ENCODE measurements at places on chromosomes 7 and 10.
A peak's percentile ranks its signal among the peaks of the same experiment; 100 is the strongest.

- peak; percentile 48 for DNase-seq
Observed at GRCh38 chr10:84429926-84430520, 101.6 kb downstream of the CCSER2 start.

DNA sequence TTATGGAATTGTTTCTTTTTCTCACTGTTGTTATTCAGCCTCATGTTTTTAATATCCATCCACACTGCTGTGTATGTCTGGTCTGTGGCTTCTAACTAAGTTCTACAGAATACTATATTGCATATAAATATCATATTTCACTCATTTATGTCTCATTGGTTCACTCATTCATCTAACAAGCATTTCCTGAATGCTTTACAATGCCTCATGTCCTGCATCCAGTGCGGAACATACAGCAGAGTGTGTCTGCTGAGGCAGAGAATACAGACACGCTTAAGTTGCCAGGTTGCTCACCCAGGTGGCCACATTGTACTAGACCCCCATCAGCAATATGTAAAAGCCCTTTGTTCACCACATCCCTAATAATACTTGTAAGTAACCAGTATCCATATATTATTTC lies 111.8 kb upstream of the CNTNAP2 start:
- no peak for DNase-seq

DNA sequence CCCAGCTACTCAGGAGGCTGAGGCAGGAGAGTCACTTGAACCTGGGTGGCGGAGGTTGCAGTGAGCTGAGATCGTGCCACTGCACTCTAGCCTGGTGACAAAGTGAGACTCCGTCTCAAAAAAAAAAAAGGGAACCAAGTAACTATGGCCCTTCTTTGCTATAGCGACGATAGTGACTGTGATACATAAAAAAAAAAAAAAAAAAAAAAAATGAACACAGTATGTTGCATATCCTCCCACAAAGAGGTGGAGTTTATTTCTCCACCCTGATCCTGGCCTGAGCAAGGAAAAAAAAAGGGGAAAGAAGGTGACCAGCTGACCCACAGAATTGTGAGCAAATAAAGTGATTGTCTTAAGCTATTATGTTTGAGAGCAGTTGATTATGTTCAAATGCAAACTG lies 42.3 kb upstream of the STEAP1B start:
- DNase-seq: no peak

- no peak for DNase-seq
Observed at GRCh38 chr7:114790521-114790920, 131.4 kb upstream of the MDFIC start.

DNA sequence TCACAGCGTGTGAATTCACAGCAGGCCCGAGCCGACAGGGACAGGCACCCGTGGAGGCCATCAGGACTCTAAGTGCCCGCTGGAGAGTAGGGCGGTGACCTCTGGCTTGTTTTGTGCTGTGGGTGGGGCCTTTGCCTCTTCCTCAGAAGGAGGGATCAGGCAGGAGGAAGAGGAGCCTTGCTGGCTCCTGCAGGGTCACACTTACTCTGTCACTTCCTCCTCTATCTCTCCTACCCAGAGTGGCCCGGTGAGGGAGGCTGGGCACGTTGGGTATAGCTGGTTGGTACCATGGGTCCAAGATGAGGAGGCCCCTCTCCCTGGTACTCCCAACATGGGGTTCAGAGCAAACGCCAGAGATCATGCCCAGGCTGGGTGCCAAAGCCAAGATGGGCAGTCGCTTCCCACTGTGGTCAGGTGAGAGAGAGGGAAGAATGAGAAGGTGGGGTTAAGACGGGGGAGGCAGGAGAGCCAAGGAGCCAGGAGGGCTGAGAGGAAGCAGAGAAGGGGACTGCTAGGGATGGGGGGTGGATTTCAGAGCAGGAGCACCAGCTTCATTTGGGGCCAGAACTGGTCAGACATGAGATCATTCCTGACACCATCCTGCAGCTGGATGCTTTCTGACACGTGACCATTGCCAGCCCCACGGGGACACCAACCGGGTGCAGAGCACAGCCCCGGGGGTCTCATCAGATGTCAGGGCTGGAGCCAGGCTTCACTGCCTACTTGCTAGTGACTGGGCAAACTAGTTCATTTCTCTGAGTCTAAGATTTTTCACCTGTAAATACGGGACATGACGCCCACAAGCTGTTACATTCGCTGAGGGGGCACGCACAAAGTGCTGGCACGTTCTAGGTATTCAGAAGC lies 54.8 kb upstream of the CACUL1 start:
- no peak for DNase-seq

- no peak for DNase-seq
Observed at GRCh38 chr7:2666588-2667250, 21.3 kb upstream of the AMZ1 start.

- no peak for DNase-seq
Observed at GRCh38 chr10:17348011-17348500, 106.3 kb downstream of the ST8SIA6 start.

DNA sequence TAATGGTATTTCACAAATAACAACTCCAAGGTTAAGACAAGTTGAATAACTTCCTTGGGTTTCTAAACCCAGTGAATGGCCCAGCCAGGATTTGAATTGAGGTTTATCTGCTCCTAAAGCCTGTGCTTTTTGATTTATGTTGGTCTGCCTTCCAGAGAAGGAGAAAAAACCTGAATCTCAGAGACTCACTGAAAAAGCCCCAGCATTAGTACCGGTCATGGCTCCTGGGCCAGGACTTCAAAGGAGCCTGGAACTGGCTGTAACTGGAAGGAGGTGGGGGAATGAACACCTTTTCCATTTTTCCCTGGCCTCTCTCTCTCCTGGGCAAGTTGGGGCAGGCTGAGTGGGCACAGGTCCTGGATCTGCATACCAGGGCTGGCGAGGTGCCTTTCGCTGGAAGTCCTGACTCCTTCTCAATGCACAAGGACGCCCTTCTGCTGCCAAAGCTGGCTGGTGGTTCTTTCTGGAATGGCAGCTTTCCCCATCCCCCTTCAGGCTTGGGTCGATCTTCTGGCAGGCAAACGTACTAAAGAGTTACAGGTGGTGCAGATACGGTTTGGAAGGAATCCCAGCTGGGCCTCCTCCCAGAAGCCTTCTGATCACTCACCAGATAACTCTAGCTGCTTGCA lies 268.2 kb downstream of the PTEN start:
- no peak for DNase-seq

GRCh38 chr7:93739424-93739823 lies 151.1 kb downstream of the TFPI2 start:
- DNase-seq: no peak

DNA sequence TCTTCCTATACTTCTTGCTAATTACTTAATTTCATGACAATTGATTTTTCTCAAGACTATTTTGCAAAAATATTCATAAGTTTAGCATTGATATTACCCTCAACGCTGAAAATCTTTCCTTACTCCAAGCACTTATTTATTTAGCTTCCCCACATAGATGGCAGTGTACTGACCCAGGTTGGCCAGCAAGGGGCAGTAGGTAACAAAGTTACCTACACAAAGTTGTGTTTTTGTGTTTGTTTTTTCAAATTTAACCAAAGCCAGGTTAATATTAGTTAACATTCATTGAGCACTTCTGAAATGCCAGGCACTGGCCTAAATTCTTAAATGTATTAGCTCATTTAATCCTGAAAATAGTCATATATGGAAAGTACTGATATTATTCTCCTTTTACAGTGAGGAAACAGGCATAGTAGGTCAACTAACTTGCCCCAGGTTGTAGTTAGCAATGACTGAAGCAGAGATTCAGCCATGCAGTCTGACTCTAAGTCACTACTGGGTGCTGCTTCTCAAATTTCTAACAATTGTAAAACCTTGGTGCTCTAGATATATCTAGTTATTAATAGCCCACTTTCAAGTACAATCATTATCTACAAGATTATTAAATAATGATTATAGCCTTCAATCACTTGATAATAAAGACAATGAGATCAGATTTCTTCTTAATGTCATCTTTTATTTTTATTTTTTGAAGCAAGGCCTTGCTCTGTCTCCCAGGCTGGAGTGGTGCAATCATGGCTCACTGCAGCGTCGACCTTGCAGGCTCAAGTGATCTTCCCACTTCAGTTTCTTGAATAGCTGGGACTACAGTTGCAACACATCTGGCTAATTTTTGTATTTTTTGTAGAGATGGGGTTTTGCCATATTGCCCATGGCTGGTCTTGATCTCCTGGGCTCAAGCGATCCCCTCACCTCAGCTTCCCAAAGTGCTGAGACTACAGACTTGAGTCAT lies 5.8 kb upstream of the GGCT start:
- no peak for DNase-seq

GRCh38 chr10:47114680-47115186 lies 185.3 kb upstream of the GDF10 start:
- DNase-seq: no peak

DNA sequence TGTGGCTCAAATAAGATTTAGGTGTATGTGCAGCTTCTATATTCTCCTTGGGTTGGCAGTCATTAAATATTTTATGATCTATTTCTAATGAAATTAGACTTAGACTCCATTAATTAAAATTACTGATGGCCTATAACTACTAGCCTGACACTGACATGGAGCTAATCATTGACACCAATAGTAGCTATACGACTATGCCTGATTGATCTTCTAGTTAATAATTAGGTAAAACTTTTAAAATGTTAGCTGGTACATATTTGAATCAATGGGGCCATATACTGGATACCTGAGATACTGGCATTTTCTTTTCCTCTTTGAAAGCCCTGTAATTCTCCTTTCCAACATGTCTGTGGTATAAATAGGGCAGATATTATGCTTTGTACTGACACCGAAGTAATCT lies 14.4 kb downstream of the WEE2 start:
- no peak for DNase-seq

DNA sequence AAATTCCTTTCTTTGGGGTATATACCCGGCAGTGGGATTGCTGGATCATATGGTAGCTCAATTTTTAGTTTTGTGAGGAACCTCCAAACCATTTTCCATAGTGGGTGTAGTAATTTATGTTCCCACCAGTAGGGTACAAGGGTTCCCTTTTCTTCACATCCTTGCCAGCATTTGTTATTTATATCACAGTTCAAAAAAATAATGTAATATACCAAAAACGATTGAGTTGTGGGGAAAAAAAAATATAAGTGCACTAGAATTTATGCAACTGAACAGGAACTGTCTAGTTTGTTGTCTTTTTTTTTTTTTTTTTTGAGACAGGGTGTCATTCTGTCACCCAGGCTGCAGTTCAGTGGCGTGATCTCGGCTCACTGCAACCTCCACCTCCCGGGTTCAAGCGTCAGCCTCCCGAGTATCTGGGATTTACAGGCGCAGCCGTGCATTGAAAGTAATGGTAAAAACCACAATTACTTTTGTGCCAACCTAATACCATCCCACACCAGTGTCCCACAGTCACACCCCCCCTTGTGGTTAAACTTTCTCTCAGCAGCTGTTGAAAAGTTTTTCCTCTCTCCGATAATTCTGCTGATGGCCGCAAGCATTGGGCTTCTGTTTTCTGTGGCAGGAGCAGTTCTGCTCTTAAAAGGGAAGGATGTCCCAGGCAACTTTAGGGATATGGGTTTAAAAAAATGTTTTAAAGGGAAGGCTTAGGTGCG lies 6.8 kb upstream of the LAT2 start:
- DNase-seq: no peak

- no peak for DNase-seq
Observed at GRCh38 chr10:69863580-69863979, 61.9 kb downstream of the COL13A1 start.

DNA sequence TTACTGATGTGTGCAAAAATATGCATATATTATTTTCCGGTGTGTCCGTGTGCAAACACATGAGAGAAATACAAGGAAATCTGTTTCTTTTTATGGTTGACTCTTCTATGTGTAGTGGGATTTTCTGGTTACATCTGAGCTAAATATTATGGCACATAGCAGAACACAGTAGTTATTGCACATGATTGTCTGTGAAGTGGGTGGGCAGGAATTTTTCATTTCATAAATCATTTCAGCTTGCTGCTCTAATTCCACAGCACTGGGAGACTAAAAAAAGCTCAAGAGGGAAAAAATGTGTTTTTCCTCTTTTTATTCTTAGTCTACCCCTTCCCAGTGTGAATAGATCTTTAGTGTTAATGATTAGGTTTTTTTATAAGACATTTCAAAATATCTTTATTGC lies 197.9 kb downstream of the MBL2 start:
- DNase-seq: no peak

DNA sequence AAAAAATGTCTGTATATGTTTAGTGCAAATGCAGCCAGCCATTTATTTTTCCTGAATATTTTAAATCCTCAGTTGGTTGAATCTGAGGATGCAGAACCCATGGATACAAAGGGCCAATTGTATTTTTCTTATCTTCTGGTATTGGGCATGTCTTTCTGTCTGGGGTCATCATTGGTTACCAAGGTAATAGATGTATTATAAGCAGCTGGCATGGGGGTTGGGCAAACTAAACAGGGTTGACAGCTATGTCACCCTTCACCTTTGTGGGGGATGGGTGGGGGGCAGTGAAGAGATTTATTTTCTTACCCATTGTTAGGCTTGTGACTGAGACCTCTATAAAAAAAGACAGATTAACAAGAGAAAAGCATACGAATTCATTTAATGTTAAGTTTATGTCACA lies 38.8 kb downstream of the CDHR3 start:
- no peak for DNase-seq

- DNase-seq: peak; percentile 43
Observed at GRCh38 chr7:134071355-134072331, 55.5 kb upstream of the LRGUK start.

- no peak for DNase-seq
Observed at GRCh38 chr10:126481181-126481580, 92.9 kb upstream of the ADAM12 start.

DNA sequence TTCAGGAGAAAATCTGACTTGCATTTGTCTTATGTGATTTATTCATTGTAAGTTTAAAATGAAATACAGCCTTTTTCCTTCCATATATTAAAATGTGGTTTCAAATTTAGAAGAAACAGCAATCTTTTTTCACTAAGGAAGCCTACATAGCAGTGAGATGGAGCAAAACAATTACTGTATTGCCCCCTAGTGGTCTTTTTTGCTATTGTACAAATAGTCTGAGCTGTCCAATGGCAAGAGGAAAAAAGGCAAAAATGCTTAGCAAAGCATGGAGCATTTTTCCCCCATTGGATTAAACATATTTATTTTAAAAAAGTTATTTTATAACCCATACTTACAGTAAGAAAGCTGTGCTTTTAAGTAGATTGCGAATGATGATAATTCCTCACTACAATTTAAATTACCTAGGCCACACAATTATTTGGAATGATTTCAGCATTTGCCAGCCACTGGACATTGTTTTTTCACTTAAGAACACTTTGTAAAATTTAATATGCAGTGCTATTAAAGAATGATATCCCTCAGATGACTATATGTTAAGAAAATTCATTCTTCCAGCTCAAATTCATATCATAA lies 119.5 kb downstream of the CPED1 start:
- peak; percentile 24 for DNase-seq

GRCh38 chr10:119358567-119358966 lies 151.2 kb downstream of the GRK5 start:
- no peak for DNase-seq

- DNase-seq: no peak
Observed at GRCh38 chr7:90621125-90621746, 25.1 kb downstream of the CDK14 start.

- no peak for DNase-seq
Observed at GRCh38 chr10:92550924-92551323, 23.0 kb downstream of the IDE start.

GRCh38 chr10:128645486-128645885 lies 519.3 kb upstream of the MKI67 start:
- DNase-seq: no peak

- no peak for DNase-seq
Observed at GRCh38 chr7:4549681-4550080, 132.4 kb upstream of the FOXK1 start.
